ENCODE measurements at places on chromosomes 3 and 15.

DNA sequence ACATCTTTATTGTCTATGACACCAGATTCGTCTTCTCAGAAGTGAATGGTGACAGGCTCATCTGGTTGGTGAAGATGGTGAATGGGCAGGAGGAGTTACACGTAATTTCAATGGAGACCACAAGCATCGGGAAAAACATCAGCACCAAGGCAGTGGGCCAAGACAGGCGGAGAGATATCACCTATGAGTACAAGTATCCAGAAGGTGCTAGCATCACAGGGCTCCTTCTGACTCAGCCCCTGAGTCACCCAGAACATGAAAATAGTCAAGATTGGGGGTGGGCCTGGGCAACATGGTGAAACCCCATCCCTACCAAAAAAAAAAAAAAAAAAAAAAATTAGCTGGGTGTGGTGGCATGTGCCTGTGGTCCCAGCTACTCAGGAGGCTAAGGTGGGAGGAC, 32.6 kb downstream of the TGM4 start:
- no peak for DNase-seq

GRCh38 chr3:14772533-14773138, 46.1 kb upstream of the FGD5 start:
- no peak for DNase-seq

- DNase-seq: no peak
Observed at GRCh38 chr3:193852901-193853300, 259.9 kb downstream of the OPA1 start.

DNA sequence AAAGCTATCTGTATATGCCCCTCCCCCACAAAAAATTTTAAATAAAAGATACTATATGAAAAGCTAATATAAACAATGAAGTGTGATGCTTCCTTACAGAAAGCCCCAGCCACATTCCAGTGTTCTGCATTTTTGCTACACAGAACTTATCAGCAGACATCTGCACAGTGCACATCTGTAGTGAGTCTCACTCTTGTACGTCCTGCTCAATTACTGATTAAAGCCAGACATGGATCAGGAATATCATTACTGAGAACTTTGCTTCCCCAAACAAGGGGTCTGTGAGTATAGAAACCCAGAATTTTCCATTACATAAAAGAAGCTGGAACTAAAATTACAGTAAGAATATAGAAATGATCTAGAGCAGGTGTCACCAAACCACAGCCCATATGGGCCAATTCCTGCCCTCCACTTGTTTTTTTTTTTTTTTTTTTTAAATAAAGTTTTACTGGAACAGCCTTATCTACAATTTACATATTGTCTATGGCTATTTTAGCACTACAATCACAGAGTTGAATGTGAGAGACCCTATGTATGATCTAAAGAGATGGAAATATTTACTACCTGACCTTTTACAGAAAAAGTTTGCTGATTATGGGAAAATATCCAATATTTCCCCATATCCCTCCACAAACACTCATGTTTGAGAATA, 45.7 kb downstream of the UBP1 start:
- no peak for DNase-seq

- DNase-seq: no peak
Observed at GRCh38 chr3:22960105-22960984, 242.8 kb upstream of the UBE2E2 start.

- no peak for DNase-seq
Observed at GRCh38 chr3:56858331-56858730, 56.6 kb upstream of the ARHGEF3 start.

GRCh38 chr3:149395107-149396089, 17.9 kb upstream of the TM4SF1 start:
- no peak for DNase-seq

DNA sequence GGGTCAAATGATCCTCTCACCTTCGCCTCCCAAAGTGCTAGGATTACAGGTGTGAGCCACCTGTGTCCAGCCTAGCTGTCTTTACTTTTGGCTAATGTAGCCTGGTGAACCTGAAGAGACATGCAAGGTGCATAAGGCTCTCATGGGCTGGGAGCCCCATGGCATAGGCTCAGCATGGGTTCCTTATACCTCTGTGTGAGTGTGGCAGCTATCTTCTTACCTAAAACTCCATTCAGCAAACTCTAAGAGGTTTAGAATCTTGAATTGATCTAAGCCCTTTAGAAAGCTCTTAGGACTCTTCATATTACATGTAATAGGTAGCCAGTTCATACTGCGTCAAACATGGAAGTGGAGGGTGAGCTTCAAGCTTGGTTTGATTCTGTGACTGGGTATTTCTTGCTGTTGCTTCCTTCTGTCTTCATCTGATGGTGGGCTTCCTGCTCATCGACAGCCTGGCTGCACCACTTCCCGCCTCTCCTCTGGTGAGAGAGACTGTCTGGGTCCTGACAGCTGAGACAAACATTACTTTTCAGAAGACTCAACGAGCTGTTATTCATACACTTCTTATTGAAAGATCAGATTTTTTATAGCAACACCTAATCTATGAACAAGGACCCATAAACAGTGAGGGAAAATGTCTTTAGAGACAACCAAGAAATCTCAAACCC, 19.2 kb upstream of the TKT start:
- DNase-seq: no peak

GRCh38 chr3:155744010-155744625, 753 bp downstream of the PLCH1 start:
- no peak for DNase-seq

DNA sequence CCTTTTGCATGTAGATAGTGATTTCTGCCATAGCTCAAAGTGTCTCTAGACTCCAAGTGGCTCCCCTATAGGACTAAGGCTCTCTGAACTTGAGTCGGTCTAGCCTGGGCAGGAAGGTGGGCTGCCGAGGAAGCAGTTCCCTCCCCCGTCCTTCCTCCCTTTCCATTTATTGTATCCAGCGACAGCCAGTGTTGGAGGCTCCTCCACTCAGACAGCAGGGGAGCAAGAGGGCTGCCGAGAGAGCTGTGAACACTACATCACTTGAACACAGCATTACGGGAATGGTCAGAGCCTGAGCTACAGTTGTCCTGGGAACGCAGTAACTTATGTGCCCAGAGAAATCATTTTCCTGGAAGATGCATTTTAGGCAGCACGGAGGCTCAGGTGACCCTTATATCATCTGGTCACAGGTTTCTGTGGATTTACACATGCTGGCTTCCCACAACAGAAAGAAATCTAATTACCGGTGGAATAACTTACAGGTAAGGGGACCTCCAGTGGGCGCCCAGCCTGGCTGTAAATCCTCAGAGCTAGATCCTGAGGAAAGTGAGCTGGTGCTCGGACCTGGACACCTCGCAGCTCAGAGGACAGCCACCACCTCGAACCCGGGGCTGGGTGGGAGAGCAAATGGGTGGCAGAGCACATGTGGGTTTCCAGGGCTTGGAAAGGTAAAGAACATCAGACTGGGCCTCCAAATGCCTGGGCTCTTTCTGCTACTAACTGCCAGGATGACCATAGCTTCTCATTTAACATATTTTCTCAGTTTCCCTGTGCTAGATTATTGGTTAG, 197.1 kb downstream of the UACA start:
- no peak for DNase-seq

DNA sequence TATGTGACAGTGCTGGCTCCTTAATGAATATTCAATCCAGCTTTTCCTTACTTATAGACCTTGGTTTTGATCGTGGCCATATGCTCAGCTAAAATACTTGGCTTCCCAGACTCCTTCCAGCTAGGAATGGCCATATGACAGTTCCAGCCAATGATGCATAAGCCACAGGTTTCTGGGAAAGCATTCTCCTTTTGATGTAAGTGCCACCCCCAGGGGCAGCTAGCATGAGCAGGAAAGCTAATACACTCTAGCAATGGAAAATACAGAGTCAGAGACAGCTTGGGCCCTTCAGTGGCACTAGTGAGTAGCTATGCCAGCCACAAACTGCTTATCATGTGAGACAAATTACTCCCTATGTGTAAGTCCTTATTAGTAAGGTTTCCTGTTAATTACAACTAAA, 26.7 kb downstream of the TBC1D2B start:
- DNase-seq: no peak

GRCh38 chr15:66953523-66954229, 111.7 kb upstream of the SMAD3 start:
- DNase-seq: no peak

- DNase-seq: no peak
Observed at GRCh38 chr3:146577662-146578061, 27.5 kb downstream of the PLSCR5 start.

GRCh38 chr15:44340410-44340809, 51.9 kb downstream of the GOLM2 start:
- no peak for DNase-seq

- no peak for DNase-seq
Observed at GRCh38 chr3:193499136-193499770, 55.4 kb downstream of the ATP13A4 start.

GRCh38 chr3:58604031-58604430, 26.8 kb upstream of the FAM107A start:
- DNase-seq: no peak

DNA sequence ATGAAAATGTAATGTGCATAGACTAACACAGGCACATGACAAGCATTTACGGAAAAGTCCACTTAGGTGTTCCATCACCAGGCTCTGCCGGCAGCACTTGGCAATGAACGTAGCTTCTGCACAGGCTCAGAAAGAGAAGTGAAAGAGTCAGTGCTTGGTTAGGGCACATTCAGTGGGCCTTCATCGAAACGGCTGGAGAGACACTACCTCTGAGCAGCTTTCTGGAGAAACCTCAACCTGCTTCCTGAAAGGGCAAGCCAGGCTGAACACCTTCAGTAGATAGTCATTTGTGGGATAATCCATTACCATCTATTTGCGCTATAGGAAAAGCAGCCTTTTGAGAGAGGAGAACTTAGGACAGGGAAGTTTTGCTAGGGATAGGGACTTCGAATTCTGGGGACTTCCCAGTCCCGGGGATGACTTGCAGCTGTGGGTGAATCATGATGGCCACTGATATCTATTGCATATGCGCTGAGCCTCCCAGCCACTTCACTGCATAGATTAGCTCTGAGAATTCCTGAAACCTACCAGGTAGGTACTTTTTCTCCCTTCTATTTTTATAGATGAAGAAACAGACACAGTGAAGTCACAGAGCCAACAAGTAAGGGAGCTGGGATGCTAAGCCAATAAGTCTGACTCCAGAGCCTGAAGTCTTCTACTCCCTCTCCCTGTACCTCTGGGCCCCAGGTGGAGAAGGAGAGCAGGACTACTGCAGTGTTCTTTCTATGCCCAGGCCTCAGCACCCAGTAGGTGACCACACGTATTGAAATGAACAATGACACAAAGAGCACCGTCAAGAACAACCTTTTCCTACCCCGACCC, 4.2 kb upstream of the SH2D7 start:
- no peak for DNase-seq

- no peak for DNase-seq
Observed at GRCh38 chr3:13717222-13717895, 162.5 kb downstream of the WNT7A start.

- no peak for DNase-seq
Observed at GRCh38 chr15:89197503-89197971, 23.8 kb downstream of the RLBP1 start.

GRCh38 chr15:25849157-25849921, 13.8 kb downstream of the ATP10A start:
- DNase-seq: no peak

- no peak for DNase-seq
Observed at GRCh38 chr3:11034309-11034985, 41.9 kb downstream of the SLC6A1 start.

- no peak for DNase-seq
Observed at GRCh38 chr3:172065527-172065926, 26.1 kb downstream of the FNDC3B start.

DNA sequence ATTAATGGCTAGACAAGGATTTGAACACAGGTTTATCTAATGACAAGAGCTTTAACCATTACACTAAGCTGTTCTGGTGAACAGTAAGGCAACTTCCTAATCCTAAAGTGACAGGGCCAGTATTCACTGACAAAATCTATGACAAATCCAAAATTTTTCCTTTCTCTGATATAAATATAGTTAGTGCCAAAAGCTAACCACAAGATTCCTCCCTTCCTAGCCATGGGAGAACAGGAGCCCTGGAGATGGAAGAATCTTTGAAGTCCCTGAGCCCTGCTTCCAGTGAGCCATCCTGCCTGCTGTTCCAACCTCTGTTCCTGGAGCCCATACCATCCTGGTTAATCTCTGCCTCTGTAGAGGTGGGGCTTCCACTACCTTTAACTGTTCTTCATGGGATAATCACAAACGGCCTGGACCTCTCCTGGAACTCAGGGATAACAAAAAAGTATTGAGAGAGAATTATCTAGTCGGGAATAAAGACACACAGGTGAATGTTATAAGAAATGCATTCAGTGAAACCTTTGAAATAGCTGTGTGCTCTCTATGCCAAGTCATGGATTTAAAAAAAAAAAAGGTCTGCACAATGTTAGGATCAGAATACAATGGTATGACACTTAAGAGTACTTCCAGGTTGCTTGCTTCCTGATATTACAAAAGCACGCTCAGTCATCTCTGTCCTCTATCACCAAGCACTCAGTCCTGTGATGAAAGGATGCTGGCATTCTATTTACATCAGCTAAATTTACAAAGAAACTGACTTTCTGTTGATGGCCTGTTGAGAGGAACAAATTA, 235.8 kb downstream of the SUCLG2 start:
- no peak for DNase-seq

- DNase-seq: no peak
Observed at GRCh38 chr3:70245746-70246525, 66.5 kb downstream of the MDFIC2 start.

- DNase-seq: no peak
Observed at GRCh38 chr15:95132774-95133173, 901.4 kb downstream of the MCTP2 start.

- DNase-seq: no peak
Observed at GRCh38 chr3:182568261-182568660, 225.0 kb upstream of the ATP11B start.

GRCh38 chr3:32706348-32707025, 21.5 kb downstream of the CNOT10 start:
- DNase-seq: no peak

GRCh38 chr3:183962807-183963206, 54.9 kb downstream of the ABCC5 start:
- no peak for DNase-seq

- no peak for DNase-seq
Observed at GRCh38 chr3:4985330-4986174, 6.3 kb downstream of the BHLHE40 start.

DNA sequence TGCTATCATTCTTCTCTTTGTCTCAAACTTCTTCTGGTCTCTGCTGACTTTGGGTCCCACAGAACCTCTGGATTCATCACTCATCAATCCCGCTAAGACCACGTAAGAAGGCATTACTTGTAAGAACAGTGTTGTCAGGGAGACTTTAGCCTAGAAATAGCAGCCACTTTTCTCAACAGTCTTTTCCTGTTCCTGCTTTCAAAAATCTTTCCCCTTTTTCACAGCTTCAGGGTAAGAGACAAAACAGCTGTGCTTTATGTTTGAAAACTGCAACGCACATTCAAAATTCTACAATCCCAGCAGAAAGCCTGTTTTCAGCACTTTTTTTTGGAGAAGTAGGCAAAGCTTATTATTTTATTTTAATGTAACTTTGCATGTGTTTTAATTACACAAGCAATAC, 42.0 kb upstream of the FAM98B start:
- no peak for DNase-seq
